ENCODE measurements at places on chromosomes 5 and 9.

DNA sequence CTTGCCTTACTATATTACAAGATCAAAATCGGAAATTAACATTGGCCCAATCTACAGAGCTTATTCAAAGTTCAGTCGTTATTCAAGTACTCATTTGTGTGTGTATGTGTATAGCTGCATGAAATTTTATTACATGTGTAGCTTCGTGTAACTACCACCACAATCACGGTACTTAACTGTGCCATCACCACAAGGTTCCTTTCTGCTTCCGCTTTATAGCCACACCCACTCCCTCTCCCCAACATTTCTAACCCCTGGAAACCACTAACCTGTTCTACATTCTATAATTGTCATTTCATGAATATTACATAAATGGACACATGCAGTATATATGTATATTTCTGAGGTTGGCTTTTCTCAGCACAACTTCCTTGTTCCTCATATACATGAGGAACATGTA is 4.0 kb upstream of the TEX48 start:
- no peak for DNase-seq

- no peak for DNase-seq
Observed at GRCh38 chr5:68011801-68012200, 203.8 kb upstream of the PIK3R1 start.

- no peak for DNase-seq
Observed at GRCh38 chr5:172455087-172455381, 709 bp upstream of the SH3PXD2B start.

DNA sequence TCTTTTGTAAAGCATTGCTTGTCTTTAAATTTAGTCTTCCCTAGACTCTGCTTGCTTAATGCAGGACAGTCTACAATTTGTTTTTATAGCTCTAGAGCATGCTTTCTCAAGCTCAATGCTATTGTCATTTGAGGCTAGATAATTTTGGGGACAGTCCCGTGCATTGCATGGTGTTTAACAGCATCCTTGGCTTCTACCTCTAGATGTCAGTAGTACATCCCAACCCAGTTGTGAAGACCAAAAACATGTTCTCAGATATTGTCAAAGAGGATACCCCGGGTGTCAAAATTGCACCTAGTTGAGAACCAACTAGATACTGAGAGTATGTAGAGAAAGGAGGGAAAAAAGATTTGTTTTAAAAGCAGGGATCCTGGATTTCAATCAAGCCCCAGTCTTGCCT is 277.5 kb downstream of the CEMIP2 start:
- DNase-seq = no peak

DNA sequence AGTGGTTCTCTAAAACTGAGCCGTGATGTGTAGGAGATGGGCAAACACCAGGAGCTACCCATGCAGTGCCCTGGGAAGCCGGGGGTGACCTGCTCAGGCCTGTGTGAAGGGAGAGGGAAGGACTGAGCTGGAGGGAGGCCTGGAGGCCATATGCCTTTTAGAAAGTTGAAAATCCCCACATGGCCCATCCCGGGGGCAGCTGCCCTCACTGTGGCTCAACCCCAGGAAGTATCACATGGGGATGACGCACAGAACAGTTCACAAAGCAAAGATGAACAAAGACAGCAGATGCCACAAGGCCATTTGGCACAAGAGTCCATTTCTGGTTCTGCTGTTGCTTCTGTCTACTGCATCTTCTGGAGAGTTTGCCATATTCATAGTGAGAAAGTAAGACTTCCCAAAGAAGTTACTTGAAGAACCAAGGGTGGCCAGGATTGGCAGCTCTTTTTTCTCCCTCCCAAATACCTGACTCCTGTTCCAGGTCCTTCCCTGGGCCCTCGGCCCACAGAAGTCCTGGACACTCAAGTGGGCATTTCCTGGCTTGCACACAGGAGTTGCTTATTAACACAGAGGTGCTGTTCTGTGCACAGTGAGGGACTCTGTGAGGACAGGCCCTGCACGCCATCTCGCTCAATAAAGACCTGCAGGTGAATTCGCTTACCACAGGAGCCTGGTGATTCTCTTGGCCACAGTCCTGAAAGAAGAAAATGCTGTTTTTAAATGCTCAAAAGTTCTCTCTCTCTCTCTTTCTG is 25.1 kb downstream of the ACSL6 start:
- DNase-seq = no peak

DNA sequence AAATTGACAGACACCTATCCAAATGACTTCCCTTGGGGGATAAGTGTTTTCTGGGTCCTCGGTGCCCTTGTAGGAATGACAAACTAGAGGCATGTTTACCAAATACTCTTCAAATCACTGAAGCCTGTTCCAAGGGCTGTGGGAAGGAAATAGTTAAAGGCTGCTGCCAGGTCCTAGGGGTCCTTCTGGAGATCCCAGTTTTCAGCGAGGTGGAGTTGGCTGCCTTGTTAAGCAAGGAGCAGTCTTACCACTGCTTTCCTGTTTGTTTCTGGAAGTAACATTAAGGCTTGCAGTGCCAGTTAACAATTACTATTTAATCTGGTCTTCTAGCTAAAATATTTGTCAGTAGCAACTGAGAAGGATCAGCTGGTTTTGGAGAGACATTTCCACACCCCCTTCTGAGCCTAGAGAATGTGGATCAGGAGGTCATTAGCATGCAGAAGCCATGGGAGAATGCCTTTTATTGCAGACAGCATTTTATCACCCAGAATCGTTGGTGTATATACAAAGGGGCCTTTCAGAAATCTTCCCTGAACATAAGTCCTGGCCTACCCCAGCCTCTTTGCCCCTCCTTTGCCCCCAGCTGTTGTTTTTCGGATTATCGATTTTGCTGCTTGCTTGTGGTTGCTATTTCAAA is 238.8 kb downstream of the DMAC1 start:
- DNase-seq = no peak

- DNase-seq = no peak
Observed at GRCh38 chr5:90201923-90202322, 207.6 kb downstream of the CETN3 start.

DNA sequence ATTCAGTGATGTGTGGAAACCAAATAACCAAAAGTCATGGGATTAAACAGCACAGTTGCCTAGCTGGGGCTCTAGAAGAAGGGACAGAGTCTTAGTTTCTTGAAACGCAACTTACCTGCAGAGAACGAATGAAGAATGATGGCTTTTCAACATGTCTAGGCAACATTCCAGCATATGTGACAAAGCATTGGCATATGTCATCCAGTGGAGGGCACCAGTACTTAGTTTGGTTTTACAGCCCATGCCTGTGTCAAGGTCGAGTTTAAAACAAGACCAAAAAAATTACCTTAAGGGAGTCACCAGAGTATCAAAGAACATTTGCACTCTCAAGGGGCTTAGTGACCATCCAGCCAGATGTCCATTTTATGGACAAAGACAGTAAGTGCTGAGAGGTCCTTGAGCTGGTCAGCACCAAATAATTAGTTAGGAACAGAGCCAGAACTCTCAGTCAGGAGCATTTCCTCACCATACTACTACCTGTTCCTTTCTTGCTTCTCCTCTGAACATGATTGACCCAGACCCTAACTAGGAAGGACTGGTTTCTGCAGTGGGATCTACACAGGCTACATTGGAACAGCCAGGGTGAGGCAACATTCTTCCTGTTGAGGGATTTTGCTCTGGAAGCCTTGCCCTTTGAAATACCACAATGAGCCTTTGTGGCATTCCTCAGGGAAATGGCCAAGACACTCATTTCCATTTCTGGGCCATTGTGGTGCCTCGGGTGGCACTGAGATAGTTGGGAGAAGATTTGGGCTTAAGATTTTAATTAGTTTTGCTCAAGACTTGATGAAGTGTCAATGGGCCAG is 75.4 kb upstream of the ANKH start:
- no peak for DNase-seq

DNA sequence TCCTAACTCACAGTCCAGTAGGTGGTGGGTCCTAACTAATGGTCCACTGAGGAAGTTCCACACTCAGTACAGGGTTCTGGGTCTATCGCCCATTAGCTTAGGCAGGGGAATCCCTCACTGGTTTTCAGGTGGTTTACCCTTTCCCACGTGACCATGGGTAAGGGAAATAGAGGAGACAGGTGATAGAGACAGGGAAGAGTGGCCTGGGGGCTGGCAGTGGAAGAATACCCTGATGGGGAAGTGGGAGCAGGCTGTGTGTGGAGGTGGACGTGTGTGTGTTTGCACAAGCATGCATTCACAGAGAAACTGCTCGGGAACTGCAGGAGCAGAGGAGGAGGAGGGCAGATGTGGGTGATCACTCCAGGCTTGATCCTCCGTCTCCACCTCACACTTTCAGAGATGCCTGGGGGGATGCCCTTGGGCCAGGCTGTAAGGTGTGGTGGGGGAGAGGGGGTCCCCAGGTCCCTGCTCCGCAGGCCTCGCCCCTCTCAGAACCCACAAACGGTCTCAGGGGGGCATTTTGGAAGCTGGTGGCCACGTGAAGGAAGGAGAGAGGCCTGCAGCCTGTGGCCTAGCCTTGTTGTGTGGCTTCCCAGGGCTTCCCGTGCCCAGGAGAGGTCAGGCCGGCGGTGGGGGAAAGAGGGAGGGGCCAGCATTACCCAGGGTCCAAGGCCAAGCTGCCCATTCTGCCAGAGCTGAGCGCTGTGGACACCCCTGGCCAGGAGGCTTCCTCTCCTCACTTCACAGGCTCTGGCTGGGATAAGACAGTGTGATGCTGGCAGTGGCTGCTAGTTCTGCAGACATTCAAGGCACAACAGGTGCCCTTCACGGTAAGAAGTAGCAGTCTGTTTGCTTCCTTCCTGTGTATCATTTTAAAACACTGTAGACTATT is 80.0 kb downstream of the OTULIN start:
- DNase-seq = no peak

DNA sequence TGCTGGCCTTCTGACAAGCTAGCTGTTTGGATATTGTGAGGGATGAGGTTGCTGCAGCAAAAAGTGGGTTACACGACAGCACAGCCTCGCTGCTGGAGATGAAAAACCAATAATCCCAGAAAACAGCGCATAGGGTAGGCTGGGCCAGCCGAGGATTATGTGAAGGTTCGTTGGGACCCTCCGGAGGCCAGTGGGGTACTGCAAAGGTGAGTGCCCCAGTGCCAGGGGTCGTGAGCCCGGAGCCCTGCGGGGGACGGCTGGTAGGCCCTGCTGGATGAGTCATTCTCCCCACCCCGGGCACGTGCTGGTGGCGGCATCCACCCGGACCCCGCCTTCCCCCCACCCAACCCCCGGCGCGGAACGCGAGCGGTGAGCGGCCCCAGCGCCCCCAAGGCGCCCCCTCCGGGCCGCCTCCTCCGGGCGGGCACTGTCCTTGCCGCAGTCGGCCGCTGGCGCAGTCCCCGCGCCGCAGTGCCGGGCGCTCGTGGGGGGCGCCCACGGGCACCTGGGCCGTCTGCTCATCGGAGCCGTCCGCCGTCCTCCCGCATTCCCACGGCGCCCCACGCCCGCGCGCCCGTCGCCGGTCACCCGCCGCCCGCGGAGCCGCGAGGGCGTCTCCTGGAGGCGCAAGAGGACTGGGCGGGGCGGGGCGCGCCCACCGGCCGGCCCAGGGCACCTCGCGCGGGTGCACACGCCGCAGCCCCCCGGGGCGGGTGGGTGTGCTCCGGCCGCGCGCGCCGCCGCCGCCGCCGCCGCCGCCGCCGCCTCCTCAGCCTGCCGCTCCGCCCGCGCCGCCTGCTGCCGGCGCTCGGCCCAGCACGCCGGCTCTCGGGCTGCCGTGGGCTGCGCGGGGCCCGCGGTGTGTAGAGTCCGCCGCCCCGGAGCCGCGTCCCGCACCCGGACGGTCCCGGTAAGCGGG is at the start of gene PHF24:
Gene PHF24, plus strand, starts transcription at position 794 of the 919 bp plus-strand sequence. CDS start 13,014 bp downstream, outside the sequence.
- no peak for DNase-seq

All from right forelimb (tissue), 1 donor.